ENCODE measurements at places on chromosomes 12 and 14.

- no peak for DNase-seq
These were observed 119.0 kb upstream of the FKBP4 start for GRCh38 chr12:2675776-2676175.

GRCh38 chr12:3453206-3453989, 37.6 kb upstream of the PRMT8 start:
- DNase-seq, result no peak

- no peak for DNase-seq
These were observed 48.2 kb downstream of the KIF26A start for GRCh38 chr14:104186575-104186974.

GRCh38 chr12:32069071-32069470, 37.6 kb upstream of the BICD1 start:
- DNase-seq, result no peak

- no peak for DNase-seq
These were observed 1891.5 kb upstream of the SEL1L start for GRCh38 chr14:83425138-83425537.

- DNase-seq, result no peak
These were observed 21.4 kb downstream of the CLSTN3 start for GRCh38 chr12:7151532-7151931.

DNA sequence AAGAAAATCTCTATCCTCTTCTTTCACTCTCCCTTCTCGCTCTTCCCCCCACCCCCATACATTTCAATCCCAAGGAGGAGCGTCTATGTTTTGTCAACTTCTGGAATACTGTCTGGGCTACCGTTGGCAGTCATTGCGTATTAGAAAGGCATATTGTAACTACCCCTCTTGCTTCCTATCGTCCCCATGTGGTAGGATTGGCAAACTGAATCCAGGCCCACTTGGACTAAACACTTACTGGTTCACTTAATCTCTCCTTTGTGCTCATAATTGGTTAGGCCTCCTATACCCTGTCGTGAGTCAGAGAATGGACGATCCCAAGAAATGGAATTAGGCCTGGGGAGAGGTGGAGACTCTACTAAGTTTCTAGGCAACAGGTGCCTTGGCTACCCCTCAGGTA, 68.8 kb upstream of the SLC8A3 start:
- DNase-seq, result no peak

DNA sequence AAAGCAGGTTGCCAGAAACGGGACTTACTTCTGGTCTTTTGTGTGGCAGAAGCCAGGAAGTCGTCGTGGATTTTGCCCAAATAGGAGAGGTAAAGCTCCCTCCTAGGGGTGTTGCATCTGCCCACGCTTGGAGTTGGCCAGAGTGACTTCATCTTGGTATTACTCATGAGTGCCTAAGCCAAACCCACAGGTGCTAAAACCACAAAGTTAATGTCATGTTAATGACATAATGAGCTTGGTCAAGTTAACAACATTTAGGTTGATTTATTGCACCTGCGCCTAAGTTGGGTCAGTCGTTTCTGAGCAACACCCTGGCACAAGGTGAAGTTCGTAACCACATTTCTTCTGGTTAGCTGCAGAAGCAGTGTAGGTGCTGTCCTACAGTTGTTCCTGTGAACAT, 225.2 kb downstream of the FUT8 start:
- DNase-seq, result peak; percentile 2

GRCh38 chr12:56894698-56895368, 39.4 kb downstream of the SDR9C7 start:
- no peak for DNase-seq

- no peak for DNase-seq
These were observed 33.2 kb upstream of the SFSWAP start for GRCh38 chr12:131677699-131678098.

DNA sequence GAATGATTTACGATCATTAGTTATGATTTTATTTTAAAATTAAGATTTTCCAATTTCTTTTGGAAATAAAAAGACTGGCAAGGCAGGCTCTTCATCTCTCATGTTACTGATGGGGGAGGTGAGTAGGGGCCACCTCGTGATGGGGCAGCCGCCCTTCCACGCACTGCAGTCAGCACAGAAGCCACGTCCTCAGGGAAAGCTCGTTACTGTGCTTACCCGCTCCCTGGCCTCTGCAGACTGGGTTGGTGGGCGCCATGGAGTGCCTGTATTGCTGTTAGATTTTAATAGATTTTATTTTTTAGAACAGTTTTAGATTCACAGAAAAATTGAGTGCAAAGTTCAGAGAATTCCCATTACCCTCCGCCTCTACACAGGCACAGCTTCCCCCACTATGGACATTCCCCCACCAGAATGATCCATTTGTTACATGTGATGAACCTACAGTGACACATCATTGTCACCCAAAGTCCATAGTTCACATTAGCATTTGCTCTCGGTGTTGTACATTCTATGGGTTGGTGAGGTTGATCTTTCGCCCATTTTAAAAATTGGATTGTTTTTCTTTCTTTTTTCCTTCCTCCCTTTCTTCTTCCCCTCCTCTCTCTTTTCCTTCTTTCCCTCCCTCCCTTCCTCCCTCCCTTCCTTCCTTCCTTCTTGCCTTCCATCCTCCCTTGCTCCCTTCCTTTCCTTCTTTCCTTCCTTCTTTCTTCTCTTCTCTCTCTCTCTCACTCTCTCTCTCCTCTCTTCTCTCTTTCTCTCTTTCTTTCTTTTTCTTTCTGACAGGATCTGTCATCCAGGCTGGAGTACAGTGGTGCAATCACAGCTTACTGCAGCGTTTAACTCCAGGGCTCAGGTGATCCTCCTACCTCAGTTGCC, 30.7 kb downstream of the ADGRD1 start:
- no peak for DNase-seq

GRCh38 chr12:20560935-20561334, 134.2 kb upstream of the SLCO1C1 start:
- no peak for DNase-seq

GRCh38 chr14:69692594-69692993, 74.3 kb upstream of the SRSF5 start:
- DNase-seq, result no peak

DNA sequence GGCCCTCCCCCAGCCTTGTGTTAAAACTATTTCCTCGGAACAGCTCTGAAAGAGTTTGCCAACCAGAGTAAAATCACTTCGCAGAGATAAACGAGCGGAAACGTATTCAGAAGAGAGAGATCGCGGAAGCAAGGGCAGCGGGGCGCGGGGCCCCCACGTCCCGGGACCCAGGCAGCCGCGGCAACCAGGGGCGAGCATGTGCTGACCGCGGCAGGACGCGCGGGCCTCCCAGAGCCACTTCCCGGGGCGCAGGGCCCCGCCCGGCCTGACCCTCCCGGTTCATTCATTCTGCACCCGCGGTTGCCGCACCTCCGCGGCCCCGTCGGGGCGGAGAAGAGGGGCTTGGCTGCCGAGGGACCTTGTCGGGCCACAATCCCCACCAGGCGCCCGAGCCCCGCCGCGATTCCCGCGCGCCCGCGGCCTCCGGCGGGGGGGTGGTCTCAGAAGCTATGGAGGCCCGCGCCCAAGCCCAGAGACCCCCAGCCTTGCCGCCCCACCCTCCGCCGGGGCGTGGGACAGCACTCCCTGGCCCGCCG, 598 bp downstream of the UBE2N start:
- DNase-seq, result peak; percentile 21
